ENCODE measurements at places on chromosomes 11 and 22.

DNA sequence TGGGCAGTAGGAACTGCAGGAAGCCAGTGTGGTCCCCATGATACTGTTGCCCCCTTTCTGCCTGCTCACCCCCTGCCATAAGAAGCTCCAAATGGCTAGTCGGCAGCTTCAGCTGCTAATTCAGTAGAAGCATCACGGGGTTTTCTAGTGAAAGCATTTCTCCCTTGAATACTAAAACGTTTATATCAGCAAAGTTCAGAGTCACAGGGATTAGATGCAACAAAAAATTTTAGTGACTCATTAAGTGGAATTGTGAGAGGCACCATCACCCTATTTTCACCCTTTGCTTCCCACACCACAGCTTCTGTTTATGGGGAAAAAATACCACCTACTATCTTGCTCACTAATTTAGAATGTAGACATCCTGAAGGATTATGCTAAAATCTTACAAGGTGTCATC, 25.2 kb downstream of the RAB39A start:
- no peak for DNase-seq

GRCh38 chr11:61551634-61552033, 29.2 kb downstream of the SYT7 start:
- DNase-seq: no peak

DNA sequence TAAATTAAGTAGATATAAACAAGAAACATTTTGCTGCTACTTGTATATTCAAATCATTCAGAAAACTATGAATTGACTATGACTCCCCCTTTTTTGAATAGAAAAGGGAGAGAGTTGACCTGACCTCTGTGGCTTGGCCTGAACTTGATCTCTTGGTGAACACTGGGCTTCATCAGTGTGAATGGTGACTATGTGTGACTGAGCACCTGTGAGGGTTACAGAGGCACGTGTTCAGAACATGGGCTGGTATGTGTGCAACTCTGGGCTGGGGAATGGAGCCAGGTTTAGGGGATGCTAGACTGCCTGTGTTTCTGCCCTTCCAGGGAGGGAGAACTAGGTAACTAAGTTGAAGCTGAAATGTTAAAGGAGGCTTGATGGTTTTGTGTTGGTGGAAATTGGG, 29.2 kb downstream of the HSD17B12 start:
- no peak for DNase-seq

DNA sequence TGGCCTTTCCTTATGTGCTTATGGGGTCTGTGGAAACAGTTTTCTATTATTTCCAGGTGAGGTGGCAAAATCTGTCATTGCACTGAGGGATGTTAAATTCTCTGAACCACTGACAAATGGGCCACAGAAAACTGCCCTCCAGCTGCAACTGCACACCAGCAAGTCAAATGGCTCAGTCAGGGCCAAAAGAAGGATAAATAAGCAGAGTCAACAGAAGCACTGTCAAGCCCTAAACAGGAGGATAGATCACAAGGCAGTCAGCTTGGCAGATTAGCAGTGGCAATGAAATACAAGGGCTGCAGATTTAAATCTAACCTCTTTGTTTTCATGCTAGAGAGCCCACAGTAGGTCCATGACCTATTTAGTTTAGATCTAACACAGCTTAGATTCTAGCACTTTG, 435.6 kb downstream of the ETS1 start:
- DNase-seq: no peak

DNA sequence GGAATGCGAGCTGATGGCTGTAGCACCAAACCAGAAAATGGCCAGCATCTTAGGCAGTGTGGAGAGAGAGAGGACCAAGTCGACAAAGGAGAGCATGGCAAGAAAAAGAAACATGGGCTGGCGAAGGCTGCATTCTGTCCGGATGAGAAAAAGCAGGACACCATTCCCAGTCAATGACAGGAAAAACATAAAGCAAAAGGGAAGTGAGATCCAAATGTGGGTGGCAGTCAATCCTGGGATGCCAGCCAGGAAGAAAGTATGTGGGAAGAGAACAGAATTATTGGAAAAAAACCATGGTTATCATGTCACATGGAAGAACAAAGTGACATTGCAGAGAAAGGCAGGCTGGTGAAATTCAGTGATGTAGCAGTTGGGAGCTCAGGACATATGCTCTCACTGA, 36.9 kb upstream of the OR56A1 start:
- DNase-seq: no peak

DNA sequence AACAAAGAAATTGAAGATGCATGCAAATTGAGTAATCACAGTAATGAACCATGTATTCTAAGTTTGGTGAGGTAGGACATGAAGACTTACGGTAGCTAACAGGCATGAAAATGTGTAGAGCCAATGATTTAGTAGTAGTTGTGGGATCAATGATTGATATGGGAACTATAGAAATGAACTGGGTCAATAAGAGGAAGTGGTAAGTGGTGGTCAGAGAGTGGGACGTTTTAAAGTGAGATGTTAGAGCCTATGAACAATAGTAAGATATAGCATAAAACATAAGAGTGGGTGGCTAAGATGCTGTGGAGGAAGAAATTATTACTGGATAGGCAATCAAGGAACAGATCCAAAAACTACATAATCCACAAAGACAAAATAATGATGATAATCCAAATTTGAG, 45.0 kb downstream of the DLG2 start:
- DNase-seq: no peak

GRCh38 chr11:85827748-85828639, 17.1 kb upstream of the SYTL2 start:
- no peak for DNase-seq

GRCh38 chr11:119567688-119568582, 145.0 kb upstream of the THY1 start:
- peak; percentile 21 for DNase-seq

GRCh38 chr11:102251423-102251822, 65.9 kb upstream of the BIRC3 start:
- DNase-seq: no peak

GRCh38 chr22:19448076-19448607, 631 bp upstream of the C22orf39 start:
- peak; percentile 64 for DNase-seq

GRCh38 chr11:35141571-35141971, 2.6 kb downstream of the CD44 start:
- no peak for DNase-seq

- DNase-seq: no peak
Measured at GRCh38 chr11:12587333-12587991, 86.8 kb upstream of the TEAD1 start.

DNA sequence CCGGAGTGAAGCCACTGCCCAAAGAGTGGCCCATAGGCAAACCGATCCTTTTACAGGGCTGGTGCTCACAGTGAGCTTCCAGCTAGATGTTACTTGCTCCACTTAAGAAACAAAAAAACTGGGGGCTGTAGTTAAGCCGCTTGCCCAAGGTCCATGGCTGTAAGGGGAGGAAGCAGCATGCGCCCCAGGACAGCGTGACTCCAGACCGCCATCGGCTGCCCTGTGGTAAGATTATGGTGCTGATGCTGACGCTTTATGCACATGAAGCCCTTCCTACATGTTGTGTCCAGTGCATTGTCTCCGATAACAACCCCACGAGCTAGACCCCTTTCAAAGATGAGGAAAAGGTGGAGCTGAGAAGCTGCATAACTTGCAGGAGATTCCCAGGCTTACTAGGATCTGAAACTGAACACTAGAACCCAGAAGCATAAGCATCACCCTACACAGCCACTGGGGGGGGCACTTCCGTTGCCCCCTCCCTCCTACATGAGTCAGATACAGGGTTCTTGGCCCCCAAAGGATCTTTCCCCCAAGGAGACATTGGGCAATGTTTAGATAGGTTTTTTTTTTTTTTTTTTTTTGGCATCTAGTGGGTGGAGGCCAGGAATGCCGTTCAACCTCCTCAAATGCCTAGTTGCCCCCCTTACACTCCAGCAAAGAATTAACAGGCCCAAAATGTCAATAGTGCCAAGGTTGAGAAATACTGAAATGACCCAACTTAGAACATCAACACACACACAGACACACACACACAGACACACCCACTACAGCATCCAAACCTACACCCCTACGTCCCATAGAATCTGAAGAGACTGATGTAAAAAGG, 53.9 kb downstream of the MN1 start:
- DNase-seq: no peak

- no peak for DNase-seq
Measured at GRCh38 chr11:92753161-92753560, 216.3 kb upstream of the MTNR1B start.

GRCh38 chr11:73121692-73122091, 20.4 kb downstream of the FCHSD2 start:
- DNase-seq: no peak

GRCh38 chr22:21082248-21082647, 36.5 kb downstream of the LRRC74B start:
- no peak for DNase-seq

DNA sequence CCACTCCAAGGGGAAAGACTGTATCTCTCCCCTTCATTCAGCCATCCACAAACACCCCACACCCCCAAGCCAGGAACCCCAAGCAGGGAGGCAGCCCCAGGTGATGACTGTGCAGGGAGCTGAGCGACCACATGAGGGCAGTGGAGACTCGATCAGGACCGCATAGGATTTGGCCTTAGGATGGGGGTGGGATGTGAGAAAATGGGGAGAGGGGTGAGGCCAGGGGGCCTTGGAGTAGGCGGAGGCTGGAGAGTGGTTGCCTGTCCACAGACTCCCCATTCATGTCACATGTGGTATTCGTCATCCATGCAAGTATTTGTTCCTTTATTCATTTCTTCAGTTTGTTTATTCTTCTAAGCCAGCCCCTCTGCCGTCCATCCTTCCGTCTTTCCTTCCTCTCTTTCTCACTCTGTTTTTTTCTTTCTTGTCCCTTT, 2.7 kb upstream of the RHOD start:
- DNase-seq: peak; percentile 39

- no peak for DNase-seq
Measured at GRCh38 chr11:57651408-57651807, 1.7 kb upstream of the YPEL4 start.

DNA sequence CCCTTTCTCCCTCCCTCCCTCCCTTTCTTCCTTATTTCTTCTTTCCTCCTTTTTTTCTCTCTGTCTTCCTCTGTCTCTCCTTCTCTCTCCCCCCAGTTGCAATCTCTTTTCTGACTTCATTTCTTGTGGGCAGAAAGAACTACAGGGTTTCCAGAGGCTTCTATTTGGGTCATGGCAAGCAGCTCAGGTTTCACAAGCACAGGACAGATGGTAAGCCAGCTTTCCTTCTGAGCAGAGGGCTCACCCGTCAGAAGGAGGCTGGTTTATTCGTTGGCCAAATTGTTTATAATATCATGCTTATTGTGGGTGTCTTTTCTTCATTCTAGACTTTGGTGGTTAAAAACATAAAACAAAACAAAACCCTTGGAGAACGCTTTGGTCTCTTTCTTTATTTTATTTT, 58.9 kb upstream of the CLMP start:
- DNase-seq: no peak

DNA sequence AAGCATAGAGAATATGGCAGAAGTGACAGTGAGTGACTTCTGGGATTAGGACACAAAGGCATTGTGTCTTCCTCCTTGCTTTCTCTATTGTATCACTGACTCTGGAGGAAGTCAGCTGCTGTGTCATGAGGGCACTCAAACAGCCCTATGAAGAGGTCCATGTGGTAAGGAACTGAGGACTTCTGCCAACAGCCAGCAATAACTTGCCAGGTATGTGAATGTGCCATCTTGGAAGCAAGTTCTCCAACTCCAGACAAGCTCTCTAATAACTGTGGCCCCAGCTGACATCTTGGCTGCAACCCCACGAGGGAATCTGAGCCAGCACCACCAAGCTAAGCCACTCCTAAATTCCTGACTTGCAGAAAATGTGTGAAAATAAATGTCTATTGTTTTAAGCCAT, 83.6 kb upstream of the ZBED5 start:
- DNase-seq: no peak

DNA sequence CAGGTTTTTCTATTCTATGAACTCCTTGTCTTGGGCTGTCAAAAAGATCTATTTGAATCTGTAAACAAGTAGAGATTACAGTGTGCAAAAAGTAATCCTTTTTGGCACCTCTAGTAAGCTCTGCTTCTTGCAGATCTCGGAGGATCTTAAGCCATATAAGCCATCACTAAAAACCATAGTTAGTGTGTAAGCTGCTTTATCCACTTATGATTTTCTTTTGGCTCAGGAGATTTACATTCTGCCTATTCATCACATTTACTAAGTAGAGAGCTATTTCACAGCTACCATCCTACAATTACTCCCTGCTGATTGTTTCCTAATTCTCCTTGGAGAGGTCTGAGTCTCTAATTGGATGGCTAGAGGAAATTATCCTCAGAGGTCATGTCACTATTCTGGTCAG, 385.7 kb downstream of the AASDHPPT start:
- no peak for DNase-seq

DNA sequence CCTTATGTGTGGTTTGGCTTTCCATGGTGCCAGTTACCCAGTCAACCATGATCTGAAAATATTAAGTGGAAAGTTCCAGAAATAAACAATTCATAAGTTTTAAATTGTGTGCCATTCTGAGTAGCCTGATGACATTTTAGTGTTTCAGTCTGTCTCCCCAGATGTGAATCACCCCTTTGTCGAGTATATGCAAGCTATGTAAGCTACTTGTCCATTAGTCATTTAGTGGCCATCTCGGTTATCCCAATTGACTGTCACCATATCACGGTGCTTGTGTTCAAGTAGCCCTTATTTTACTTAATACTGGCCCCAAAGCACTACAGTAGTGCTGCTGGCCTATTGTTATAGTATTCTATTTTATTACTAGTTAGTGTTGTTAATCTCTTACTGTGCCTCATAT, 44.9 kb downstream of the ATG16L2 start:
- no peak for DNase-seq

DNA sequence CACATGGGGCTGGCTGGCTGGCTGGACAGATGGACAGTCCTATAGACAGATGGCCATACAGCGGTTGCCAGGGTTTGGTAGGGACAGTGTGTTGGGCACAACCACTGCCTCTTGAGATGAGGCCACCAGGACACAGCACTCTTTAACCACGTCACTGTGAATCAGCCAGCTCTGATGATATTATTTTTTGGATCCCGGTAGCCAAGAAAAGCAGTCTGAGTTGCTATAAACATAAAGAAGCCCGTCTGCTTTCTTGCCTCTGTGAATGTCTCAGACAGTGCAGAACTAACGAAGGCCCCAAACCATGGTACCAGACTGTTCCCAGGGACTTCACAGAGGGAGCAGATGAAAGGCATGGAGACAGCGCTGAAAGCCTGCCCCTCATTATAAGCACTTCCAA, 115.9 kb upstream of the CSNK2A3 start:
- no peak for DNase-seq

DNA sequence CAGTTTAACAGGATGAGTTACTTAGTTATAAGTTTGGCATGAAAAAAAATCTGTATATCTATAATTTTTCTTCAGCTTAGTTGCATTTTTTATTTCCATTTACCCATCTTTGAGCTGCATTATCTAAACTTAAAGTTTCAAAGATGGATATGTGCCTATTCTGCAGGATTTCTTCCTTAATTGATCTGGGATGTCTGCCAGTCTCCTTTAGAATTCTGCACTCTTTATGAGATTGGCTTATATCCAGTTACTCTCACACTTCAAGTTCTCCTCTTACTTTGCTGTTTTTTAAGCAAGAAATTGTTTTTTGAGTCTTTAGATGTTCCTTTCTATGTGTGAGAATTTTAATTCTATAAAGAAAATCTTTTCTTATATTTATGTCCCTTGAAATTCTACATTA, 5.1 kb upstream of the PDGFD start:
- DNase-seq: no peak

Measured in NCI-H2081 (cell line).